GM13976 (cell line): ENCODE measurements at places on chromosomes 6 and 20.

- DNase-seq = no peak
These were observed 3.9 kb downstream of the SLC22A2 start for GRCh38 chr6:160254467-160255312.

GRCh38 chr6:111598181-111598580 is 7.5 kb downstream of the TRAF3IP2 start:
- no peak for DNase-seq

- DNase-seq = no peak
These were observed 5.0 kb upstream of the SPDEF start for GRCh38 chr6:34561227-34561530.

DNA sequence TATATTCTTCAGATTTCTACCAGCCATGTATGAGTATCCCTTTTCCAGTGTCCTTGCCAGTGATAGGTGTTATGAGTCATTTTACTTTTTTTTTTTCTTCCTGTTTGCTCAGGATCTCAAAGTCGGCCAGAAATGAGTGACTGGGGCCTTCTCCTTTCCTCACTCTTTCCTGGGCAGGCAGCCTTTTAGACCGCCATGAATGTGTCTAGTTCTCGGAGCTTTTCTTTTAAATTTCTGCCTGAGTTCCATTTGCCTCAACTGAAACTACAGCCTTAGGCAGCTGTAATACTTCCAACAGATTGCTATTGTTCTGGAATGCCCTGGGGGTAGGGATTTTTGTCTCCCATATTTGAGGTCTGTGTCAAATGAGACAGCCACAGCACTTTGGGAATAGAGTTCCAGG is 83.7 kb downstream of the STXBP5 start:
- no peak for DNase-seq

GRCh38 chr6:121383478-121383877 is 49.2 kb upstream of the TBC1D32 start:
- DNase-seq = no peak

DNA sequence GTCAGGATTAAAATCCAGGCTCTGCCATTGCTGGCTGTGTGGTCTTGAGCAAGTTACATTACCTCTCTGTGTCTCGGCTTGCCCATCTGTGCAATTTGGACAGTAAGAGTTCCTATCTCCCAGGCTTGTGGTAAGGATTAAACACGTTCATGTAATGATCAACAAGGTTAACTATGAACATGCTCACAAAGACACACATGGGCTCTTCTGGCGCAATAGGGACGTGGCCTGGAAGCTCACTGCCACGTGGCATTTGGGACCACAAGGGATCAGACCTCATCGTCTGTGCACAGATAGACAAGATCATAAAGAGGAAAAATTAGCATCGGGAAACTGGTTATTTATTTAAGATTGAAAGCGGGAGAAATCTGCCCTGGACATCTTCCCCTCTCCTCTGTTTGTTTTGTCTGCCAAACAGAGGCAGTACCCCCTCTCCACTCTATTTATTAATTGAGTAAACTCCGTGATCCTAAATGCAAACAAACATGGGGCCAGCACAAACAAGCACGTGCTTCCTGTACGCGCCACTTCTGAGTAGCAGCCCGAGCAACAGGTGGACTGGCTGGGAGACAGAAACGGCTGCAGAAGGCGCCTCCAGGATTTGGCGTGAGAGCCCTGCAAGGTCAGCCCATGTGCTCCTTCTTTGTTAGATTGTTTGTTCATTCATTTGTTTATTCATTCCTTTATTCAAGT is 95.0 kb downstream of the CDH26 start:
- no peak for DNase-seq

DNA sequence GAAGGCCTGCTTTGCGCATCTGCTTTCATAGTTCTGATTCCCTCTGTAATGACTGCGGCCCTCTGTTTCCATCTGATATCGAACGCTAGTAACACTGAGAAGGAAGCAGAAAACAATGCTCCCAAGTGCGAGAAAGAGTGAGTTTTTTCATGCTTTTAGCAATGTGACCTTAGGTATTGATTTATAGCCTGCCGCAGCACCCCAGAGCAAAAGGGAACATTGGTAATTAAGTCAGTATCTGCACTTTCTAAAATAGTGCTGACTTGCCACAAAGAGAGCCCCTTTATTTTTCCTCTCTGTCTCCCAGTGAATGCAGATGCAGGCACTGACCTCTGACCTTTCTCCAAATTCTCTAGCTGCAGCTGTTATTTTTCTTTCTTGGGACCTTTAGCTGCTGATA is 129.8 kb downstream of the HDGFL1 start:
- DNase-seq = no peak

- peak; percentile 53 for DNase-seq
These were observed 12.2 kb downstream of the BACH2 start for GRCh38 chr6:90284236-90285041.

GRCh38 chr6:11605507-11605905 is 68.0 kb downstream of the TMEM170B start:
- DNase-seq = no peak

DNA sequence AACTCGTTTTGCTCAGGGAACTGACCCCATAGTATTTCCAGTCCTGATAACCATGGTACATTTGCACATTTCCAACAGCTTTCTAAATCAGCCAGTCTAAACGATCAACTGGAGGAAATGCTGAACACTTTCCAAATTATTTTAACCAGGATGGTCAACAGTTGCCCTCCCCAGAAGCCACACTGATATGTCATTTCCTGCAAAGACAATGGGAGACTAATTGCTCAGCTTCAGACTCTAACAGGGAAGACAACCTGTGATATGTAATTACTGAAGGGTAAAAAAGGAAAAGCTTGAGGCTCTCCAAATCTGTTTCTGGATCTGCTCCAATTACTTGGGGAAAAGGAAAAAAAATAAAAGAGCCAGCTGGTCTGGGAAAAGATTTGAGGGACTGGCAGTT is 88.8 kb downstream of the FYN start:
- no peak for DNase-seq

GRCh38 chr6:31441365-31442267 is 38.2 kb downstream of the MICA start:
- DNase-seq = peak; percentile 87

DNA sequence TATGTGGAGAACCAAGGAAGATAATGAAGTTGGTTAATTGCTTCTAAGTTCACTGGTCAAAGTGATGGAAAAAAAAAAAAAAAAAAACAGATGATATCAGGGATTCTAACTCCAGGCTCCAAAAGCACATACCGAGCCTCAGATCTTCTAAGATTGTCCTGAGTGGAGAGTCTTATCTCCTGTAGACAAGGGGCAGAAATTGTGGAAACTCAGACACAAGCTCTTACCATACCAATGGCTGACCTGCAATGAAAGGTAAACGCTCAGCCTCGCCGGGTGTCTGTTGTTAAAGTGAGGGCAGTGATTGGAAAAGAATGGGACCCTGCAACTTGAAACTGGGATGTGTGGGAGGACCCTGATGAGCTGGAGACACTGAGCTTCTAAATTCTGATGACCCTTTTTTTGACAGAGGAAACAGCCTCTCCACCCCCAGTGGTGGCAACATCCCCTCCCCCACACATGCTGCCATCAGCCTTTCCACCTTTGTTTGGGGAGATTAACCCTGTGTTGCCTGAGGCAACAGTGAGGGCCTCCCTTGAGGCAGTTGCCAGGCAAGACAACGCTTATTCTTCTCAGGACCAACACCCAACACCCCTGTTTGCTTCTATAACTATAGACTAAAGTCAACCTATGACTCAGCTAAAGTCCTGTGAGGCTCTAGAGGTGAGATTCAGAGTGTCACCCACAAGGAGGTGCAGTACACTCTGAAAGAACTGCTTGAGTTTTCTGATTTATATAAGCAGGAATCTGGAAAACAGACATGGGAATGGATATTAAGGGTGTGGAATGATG is 154.0 kb downstream of the THBS2 start:
- no peak for DNase-seq

DNA sequence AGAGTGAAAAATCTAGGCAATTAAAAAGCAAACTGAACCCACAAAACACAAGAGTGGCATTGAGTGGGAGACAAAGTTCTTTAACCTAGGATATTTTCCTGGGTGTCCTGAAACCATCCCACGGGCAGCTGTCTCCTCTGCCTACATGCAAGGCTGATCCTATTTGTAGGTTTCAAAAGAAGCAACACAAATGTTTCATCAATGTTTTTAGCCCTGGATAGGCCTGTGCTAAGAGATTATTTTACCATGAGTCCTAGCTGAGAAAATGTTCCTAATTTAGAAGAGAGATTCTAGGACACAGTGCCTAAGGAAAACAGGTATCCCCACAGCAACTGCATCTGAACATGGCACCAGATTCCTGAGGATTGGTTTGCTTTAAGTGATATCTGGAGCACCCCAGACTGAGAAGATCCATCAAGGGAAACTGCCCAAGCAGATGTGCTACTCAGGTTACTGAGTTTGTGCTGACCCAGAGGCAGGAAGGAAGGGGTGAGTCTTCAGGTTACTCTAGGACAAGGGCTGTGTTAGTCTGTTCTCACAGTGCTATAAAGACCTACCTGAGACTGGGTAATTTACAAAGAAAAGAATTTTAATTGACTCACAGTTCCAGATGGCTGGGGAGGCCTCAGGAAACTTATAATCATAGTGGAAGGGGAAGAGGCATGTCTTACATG is 111.6 kb upstream of the UST start:
- no peak for DNase-seq

DNA sequence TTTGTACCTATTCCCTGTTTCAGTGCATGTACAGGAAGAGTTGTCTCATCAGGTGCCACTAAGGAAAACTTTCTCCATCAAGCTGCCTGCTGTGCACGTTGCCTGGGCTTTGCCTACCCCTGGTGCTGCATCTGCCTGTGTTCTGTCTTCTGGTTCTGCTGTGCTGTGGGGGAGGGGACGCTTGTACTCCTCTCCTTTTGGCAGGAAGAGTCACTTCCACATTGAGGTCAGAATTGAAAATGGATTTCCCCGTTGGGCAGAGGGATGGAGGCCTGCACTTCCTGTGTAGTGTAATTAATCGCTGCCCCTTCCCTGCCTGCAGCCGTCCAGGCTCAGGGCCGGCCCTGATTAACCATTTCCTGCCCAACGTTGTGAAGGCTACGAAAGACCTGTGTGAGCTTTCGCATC is 153.3 kb downstream of the SCML4 start:
- DNase-seq = peak; percentile 51

- no peak for DNase-seq
These were observed 107.2 kb downstream of the LY86 start for GRCh38 chr6:6695625-6696276.

DNA sequence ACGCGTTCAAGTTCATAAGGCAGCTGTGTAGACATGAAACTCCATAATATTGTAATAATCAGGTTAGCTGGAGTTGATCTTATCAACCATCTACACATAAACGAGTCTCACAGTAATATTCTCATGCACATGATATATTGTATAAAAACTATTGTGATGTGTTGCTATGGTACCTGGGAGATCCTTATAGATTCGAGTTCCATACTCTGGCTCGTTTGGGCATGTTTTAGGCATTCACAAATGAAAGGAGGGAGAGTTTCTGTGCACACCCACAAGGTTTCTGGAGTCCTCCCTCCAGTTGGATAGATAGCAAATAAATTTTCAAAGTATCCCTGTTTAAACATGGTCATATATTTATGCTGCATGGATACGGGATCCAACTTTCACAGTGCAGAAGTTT is 567.5 kb upstream of the SLC35B3 start:
- DNase-seq = no peak

GRCh38 chr20:62518911-62519310 is 43.1 kb upstream of the GATA5 start:
- DNase-seq = no peak

- no peak for DNase-seq
These were observed 2.4 kb downstream of the C6orf132 start for GRCh38 chr6:42140032-42140431.

- peak; percentile 34 for DNase-seq
These were observed 25.4 kb upstream of the HLA-E start for GRCh38 chr6:30463651-30464618.

- no peak for DNase-seq
These were observed 65.6 kb downstream of the ZNF292 start for GRCh38 chr6:87220997-87221396.

DNA sequence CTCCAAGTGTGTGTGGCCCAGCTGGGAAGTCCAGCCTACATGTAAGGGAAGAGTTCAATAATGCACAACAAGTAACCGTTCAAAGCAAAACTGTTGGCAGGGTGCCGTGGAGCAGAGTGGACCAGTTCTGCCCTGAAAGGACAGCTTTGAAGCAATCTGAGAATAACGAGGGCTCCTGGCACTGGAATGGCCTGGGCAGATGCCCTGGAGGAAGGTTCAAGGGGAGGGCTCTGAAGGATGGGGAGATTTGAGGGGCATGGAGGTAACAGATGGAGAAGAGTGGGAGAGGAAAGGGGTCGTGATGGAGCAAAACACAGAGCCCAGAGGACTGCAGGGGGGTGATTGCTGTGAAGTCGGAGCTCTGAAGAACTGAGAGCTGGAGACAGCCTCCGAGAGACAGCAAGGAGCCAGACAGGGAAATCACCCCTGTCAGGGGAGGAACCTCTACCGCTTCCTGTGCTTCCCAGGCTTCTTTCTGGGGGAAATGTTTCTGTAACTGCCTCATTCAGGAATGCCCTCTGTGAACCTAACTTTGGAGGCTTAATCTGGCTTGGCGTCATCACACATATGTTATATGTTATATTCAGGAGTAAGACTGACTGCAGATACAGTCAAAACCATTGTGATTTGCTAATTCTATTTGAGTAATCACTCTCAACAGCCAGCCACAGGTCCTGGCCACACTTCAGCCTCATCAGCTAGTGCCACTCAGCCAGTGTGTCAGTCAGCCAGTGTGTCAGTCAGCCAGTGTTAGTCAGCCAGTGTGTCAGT is 41.2 kb downstream of the ZC3H12D start:
- DNase-seq = no peak
